NCI-H2081 (cell line): ENCODE measurements at places on chromosomes 2 and 18.

GRCh38 chr2:2763351-2764000 is 432.4 kb upstream of the MYT1L start:
- DNase-seq, result peak; percentile 38

DNA sequence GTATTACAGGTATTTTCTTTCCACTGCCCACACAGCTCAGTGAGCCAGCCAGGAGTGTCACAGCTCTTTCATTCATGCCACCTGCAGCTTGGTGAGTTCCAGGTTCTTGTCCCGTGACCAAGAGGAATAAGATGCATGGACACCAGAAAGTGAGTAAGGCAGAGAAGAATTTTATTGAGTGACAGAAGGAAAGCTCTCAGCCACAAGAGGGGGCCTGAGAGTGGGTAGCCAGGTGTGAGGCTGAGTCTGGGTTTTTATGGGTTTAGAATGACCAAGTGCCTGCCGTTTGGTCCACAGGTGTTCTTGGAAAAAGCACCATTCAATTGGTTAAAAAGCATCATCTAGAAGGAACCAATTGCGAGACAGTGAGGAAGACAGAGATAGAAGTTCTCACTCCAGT is 1097.1 kb upstream of the SLC39A10 start:
- DNase-seq, result no peak

DNA sequence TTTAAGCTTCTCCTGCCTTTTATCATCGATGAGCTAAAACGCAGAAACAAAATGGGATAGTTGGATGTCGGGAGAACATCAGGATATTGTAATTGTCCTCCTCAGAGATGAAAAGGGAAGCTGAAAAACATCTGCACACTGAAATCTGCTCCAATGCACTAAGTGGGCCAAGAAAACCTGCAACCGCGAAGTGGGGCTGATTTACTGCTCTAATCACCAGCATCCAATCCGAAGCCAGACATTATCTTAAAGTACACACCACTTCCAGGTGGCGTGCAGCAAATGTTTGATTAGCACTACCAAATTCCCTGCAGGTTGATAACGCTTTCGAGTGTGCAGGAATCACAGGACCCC is 230.3 kb upstream of the SLC14A2 start:
- no peak for DNase-seq

GRCh38 chr2:6652251-6652650 is 213.5 kb downstream of the CMPK2 start:
- no peak for DNase-seq

DNA sequence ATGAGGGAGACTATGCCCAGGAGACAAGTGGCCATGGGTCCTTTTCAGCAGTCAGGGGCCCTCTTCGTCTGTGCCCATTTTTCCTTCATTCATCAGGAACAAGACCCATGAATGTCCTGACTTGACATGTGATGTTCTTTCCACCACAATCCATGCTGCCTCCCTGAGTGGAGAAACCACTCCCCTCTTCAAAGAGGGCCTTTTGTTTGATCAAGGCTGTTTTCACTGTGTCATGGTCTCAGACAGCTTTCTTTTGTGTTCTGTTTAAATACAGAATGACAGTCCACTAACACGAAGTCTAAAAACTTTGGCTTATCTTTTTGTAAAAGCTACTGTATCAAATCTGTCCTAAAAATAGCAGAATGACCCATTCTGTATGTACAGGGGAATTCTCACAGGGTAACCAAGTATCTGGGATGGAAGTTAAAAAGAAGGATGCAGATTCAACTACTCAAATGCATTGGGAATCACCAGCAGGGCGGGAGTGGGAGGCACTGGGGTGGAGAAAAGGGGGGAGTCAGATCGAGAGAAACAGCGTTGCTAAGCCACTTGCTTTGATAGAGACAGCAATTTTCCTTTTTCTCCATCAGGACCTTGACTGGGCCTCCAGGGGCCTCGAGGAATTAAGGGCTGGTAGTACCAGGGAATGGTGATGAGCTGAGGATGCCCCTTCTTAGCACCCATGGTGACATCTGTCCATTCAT is 13.9 kb downstream of the LRP2 start:
- no peak for DNase-seq

DNA sequence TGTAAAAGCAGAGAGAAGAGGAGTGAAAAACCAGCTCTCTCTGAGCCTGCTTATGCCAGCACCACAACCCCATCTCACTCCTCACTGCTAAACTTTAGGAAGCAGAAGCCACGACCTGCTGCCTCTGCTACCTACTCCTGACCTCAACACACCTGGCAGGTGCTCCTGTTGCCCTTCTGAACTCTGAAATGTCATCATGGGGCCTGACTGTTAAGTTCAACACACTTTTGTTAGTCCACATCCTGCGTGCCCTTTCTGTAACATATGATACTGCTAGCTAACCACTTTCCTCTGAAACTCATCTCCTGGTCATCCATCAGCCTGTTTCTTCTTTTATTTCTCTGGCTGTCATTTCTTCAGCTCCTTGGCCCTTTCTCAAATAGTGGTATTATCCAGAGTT is 118.1 kb downstream of the EPB41L3 start:
- no peak for DNase-seq

DNA sequence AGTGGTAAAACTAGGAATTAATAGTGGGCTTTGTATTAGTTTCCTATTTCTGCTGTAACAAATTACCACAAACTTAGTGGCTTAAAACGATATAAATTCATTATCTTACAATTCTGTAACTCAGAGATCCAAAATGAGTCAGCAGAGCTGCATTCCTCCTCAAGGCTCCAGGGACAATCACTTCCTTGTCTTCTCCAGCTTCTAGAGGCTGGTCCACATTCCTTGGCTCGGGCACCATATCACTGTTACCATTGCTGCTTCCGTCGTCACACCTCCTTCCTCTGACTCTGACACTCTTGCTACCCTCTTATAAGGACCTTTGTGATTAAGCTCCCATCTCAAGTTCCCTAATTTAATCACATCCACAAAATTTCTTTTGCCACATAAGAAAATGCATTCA is 567.8 kb upstream of the KLHL29 start:
- DNase-seq, result no peak

DNA sequence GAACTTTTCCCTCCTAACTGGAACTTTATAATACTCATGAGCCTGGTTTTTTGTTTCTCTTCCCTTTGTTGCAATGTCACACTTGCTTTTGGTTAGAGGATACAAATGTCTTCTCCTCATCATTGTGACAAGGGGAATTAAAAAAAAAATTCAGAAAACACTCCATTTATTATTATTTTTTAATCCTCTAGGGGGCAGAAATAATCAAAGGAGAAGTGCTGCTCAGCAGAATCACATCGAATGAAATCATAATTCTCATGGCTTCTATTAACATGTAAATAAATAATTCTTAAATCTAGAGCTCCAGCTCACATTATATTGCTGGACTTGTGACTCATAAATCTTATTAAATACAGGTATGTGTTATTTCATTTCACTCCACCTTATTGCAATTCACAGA is 273.8 kb downstream of the TRIB2 start:
- no peak for DNase-seq

- no peak for DNase-seq
Measured at GRCh38 chr2:73282924-73283544, 1.2 kb downstream of the FBXO41 start.

DNA sequence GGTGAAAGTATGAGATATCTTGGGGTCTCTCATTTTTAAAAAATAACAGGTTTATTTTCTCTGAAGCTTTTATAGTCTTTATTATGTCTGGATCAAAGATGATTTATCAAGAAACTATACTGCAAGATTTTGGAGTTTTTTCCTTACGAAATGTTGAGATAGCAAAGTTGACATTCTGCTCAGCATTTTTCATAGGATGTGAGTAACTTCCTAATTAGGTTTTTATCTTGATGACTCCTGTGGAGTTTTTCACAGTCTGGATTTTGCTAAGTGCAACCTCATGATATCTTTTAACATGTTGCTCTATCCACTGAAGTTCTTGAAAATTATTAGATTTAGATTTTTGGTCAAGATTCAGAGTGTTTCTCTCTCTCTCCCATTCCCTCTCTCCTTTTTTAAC is 17.8 kb downstream of the TCF7L1 start:
- no peak for DNase-seq

DNA sequence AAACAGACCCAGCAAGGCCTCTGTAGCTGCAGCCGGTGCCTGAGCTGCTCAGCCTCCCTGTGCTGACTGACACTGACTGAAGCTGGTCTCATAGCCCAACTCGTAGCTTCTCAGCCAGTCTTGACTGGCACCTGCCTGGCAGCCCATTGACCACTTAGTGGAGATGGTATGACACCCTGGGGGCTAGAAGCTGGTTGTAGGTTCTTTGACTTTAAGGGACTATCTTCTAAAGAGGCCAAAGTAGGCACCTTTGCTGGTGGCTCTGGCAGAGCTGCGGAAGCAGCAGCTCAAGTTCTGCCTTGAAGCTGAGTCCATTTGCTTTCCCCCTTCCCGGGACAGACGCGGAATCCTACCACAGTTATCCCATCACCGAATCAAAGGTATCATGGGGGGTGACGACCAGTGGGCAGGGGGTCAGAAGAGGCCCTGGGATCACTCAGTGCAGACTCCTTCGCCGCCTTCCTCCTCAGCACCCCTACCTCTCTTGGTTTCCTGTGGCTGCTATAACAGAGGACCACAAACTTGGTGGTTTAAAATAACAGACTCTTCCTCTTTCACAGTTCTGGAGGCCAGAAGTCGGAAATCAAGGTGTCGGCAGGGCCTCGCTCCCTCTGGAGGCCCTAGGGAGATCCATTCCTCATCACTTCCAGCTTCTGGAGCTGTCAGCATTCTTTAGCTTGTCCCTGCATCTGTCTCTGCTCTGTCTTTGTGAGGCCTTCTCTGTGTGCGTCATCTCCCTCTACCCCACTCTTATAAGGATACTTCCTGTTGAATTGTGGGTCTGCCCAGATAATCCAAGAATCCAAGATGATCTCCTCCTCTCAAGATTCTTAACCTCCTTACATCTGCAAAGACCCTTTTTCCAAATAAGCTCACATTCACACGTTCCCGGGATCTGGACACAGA is 13.7 kb upstream of the FOSL2 start:
- DNase-seq, result no peak

DNA sequence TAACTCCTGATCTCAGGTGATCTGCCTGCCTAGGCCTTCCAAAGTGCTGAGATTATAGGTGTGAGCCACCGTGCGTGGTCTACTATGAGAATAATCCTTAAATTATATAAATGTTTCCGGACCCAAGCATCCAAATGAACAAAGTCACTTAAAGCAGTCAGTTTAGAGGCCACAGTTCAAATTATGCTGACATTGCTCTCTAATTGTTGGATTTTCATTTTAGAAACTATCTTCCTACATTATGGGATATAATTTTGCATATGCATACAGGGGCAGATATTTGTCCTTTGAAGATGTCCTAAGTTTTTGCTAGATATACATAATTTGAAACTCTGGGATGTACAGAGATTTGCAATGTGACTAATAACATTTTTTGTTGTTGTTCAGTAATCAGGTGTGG is 390.1 kb downstream of the RND3 start:
- no peak for DNase-seq

GRCh38 chr18:7071600-7071999 is 46.0 kb downstream of the LAMA1 start:
- no peak for DNase-seq

- DNase-seq, result no peak
Measured at GRCh38 chr2:73259276-73259675, 25.0 kb downstream of the FBXO41 start.

- no peak for DNase-seq
Measured at GRCh38 chr2:7437716-7438632, 520.8 kb downstream of the RNF144A start.

- DNase-seq, result no peak
Measured at GRCh38 chr2:219214141-219214540, 4.6 kb downstream of the ABCB6 start.

DNA sequence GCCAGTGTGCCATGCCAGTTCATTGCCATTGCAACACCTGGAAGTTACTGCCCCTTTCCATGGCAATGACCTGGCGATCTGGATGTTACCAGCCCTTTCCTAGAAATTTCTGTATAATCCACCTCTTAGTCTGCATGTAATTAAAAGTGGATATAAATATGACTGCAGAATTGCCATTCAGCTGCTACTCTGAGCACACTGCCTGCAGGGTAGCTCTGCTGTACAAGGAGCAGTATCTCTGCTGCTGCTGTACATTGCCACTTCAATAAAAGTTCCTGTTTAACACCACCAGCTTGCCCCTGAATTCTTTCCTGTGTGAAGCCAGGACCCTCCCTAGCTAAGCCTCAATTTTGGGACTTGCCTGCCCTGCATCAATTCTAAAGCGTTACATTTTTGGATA is 17.4 kb upstream of the GULP1 start:
- DNase-seq, result no peak

DNA sequence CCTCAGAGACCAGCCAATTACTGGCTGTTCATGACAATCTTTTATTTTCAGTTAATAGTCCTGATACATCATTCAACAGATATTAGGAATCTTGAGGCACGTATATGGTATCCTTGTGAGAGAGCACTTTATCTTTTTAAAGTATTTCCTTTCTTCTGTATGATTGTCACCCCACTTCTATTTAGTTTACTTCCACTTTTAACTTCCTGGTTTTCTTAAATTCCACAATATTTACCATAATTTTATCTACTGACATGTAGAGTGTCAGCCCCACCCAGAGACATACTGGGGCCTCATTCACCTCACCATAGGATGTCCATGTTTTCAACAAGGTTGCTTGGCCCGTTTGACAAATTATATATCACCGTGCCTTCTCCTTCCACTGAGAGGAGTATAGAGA is 182.9 kb upstream of the ID2 start:
- DNase-seq, result no peak

GRCh38 chr2:209726311-209726710 is 45.3 kb upstream of the UNC80 start:
- no peak for DNase-seq

- DNase-seq, result peak; percentile 47
Measured at GRCh38 chr2:20443276-20443920, 3.5 kb upstream of the RHOB start.
